ENCODE measurements at places on chromosomes 7 and 10.

GRCh38 chr10:47255866-47256265 lies 44.1 kb upstream of the GDF10 start:
- DNase-seq = no peak

DNA sequence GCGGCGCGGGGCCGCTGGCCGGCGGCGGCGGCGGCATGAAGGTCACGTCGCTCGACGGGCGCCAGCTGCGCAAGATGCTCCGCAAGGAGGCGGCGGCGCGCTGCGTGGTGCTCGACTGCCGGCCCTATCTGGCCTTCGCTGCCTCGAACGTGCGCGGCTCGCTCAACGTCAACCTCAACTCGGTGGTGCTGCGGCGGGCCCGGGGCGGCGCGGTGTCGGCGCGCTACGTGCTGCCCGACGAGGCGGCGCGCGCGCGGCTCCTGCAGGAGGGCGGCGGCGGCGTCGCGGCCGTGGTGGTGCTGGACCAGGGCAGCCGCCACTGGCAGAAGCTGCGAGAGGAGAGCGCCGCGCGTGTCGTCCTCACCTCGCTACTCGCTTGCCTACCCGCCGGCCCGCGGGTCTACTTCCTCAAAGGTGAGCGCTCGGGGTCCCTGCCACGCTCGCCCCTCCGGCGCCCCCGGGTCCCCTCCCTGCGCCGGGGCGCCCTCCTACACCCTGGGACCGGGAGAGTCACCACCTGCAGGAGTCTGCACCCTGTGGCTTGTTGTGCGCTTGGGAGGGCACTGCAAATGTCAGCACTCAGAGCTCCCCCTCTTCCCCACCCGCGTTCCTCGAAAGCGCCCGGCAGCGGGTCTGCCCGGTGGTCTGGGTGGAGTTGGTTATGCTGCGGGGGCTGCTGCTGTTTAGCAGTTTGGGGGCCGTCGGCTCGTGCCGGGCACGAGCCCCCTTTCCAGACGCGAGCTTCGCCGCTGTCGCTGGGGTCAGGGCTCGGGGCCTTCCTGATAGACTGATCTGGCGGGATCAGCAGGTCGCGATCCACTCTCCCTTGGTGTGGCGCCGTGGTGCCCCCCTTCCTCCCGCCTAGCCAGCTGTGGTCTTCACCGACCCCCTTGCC lies 627 bp downstream of the DUSP5 start:
- DNase-seq = no peak

GRCh38 chr7:44080118-44080517 lies 2.2 kb downstream of the POLM start:
- no peak for DNase-seq

- DNase-seq = no peak
These were observed 651 bp upstream of the ARPC1A start for GRCh38 chr7:99325001-99325493.

DNA sequence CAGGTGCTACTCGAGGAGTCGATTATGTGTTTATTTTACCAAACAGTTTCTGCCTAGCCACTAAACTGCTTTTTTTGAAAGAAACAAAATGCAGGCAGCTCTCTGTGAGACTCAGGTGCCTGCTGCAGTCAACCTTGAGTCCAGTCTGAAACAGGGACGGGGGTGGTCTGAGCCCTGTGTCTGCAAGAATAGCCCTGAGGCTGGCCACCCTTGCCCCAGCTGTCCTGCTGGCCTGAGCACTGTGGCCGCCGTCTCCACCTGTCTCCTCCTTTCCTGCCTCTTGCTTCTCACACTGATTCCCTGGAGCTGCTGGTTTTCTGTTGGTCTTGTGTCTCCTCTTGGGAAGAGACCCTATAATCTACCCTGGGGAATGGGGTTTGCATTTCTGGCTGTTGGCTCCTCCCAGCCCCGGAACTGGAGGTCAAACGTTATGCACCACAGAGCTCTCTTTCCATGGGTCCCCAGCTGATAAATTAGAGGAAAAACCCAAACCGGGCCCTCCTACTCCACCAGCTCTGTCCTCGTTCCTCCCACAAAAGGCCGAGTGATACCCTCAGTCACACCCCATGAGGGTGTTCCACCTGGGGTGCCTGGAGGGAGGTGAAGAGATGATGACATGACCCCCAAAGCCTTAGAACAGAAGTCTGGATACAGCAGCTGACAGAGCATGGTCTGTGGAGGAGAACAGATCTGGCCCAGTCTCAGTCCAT lies 15.0 kb upstream of the SLC18A3 start:
- DNase-seq = no peak

DNA sequence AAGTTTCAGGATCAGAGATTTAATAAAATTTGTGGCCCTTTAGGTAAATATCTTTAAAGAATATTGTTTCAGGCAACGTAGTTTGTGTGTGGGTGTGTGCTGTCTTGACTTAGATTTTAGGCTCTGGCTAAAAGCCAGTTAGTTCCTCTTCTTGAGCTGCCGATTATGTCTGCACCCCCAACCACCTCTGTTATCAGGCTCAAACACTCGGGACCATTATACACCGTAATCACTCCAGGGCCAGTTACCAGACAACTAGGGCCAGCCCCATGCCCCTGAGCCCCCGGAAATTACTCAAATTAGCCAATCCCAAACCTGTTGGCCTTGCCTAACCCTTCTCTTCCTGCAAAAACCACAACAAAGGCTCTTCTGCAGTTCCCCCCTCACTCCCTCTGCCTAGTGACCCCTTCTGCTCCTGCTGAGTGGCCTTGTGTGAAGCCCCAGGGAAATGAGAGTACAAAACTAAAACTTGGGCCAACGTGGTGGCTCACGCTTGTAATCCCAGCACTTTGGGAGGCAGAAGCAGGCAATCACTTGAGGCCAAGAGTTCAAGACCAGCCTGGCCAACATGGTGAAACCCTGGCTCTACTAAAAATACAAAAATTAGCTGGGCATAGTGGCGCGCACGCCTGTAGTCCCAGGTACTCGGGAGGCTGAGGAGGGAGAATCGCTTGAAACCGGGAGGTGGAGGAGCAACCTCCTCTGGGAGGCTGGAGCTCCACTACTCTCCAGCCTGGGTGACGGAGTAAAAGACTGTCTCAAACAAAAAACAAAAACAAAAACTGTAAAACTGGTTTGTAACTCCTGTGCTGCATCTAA lies 9.2 kb upstream of the HNRNPF start:
- no peak for DNase-seq

DNA sequence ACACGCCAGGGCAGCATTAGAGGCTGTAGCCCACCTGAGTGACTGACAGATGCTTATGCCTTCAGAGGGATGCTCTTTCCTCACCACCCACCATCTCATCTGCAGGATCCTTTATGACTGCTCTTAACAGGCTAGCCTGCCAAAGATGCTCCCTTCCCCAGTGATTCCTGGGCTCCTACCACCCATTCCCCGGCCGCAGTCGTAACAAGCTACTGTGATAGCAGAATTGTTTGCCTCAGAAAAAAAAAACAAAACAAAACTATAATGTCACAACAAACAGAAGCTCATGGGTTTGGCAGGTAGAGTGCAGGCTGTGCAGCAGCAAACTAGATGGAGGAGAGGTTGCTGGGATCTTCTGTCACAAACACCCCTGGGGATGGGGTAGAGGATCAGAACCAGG lies 343.9 kb upstream of the ZMIZ1 start:
- no peak for DNase-seq

- no peak for DNase-seq
These were observed 361.1 kb downstream of the GLRX3 start for GRCh38 chr10:130497056-130498010.

DNA sequence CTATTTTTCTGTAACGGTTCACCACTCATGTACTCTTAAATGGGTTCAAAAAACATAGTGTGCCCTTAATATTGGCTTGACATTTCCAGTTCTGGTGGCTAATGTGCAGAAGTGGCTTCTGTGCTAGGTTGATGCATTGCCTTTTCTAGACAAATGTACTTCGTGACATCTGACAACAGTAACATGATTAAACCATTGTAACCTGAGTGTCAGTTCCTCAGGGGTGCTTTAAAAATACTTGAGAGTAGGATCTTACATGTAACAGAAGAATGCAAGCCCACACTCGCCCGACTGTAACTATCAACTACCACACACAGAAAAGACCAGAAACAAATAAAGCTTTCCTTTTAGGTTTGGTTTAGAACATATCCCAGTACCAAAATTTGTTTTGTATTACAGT lies 393.4 kb upstream of the NFE2L3 start:
- DNase-seq = peak; percentile 55

GRCh38 chr10:5614155-5614721 lies 52.2 kb downstream of the ASB13 start:
- DNase-seq = no peak

DNA sequence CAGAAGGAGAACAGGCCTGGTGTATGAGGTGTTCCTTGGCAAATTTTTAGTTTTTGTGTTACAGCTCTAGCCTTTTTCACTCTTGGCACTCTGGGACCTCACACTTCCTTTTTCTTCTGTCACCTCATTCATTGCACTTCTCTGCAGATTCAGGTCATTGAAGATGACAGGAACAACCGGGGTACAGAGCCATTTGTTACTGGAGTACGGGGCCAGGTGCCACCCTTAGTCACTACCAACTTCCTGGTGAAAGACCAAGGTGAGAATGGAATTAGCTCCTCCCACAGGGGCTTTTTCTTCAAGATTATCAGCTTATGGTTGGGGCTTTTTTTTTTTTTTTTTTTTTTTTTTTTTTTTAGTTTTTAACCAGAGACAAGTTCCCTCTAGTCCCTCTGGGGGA lies 18.5 kb upstream of the CHCHD1 start:
- DNase-seq = no peak

- no peak for DNase-seq
These were observed 456 bp downstream of the PGAM2 start for GRCh38 chr7:44064791-44065430.

- no peak for DNase-seq
These were observed 2.6 kb upstream of the PPP1R3A start for GRCh38 chr7:113921363-113921762.

DNA sequence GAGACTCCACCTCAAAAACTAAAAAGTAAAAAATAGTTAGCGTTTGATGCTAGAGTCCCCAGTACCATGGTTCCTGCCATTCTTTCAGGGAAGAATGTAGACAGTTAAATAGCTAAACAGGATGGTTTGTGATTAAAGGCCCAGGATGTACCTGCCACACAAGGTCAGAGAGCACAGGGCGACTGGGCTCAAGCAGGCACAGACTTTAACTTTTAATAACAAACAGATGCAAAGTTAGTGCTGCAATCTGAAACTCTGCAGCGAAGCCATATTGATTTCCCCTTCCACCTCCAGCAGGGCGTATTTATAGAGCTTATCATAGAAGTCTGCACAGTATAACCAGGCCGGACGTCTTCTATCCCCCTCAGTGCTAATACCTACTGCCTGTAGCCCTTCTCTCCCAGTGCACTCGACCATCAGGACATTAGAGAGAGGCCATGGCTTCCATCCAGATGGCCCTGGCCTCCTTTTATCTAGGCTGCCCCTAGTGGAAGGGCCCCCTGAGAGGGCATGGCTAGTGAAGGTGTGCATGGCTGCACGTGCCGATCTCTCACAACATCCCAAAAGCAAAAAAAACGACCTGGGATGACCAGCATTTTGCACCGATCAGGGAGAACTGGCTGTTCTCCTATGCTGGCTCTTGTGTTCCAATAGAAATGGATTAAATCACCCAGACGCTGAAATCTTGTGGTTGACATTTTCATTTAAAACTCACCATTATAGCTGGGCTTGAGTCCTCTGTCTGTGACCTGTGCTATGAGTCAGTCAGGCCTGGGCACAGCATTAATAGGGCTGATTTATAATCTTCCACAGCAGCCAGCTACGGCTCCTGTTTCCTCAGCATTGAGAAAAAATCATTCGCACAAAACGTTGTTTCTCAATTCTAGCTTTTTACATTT lies 7.6 kb upstream of the BAG3 start:
- DNase-seq = no peak

GRCh38 chr10:8511026-8511425 lies 456.5 kb downstream of the GATA3 start:
- no peak for DNase-seq

DNA sequence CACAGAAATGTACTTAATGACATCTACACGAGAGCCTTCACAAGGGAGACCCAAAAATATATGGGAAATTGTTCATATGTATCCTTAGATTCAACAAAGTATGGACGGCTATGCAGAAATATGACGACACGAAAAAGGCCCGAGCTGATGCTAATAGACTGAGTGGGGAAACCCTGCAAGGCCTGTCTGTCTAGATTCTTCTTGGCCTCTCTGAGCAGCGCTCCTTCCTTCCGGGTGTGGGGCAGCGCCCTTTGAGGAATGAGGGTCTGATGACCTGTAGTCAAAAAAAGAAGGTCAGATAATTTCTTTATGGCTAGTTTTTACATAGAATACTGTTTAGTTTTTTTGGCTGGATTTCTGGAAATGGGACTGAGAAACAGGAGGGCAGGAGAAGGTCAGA lies 192.8 kb upstream of the AKR1E2 start:
- no peak for DNase-seq

DNA sequence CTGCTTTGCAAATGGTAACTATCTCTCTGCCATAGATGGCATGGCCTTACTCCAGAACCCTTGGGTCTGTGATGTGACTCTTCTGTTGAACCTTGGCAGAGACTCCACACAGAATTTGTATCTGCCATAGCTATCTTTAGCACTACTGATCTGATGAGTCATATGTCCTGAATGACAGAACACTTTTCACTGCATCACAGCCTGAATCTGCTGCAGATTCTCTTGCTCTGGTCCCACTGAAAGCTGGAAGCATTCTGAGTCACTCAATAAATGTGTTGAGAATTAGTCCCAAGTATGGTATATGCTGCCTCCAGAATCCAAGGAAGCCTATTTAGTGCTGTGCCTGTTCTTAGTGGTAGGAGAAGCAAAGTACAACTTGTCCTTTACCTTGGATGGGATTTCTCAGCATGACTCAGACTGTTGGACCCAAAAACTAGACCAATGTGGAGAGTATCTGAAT lies 39.5 kb upstream of the ANKRD1 start:
- DNase-seq = no peak

- DNase-seq = no peak
These were observed 275.8 kb downstream of the CACNA2D1 start for GRCh38 chr7:82167558-82168314.

DNA sequence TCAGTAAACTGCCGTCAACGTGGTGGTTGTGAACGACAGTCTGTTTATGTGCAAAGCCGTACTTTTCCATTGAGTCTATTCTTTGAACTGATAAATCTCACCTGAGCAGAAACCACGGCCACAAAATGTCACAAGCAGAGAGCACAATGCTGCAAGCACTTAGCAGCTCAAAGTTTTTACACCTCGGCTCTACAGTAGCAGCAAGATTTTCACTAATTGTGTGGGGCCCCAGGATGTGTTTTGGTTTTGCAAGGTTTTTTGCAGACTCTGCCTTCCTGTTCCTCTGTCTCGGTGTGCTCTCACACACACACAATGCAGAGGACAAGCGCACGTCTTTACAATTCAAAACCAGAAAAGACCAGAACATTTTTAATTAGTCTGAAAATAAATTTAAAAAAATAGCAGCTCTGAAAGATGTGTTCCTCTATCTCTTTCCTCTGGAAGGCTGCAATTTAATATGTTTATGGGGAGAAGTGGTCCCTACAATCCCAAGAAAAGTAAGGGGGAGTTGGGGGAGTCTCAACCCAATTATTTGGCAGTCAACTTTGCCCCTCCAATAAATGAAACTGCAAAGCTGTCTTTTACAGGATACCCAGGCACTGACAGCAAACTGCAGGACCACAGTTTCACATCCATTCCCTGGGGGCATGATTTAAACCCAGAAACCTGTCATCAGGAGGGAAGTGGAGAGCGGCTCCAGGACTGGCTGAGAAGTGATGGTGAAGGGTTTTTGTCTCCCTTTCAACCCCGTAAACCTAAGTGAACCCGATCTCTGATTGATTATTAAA lies 73.8 kb upstream of the SFMBT2 start:
- DNase-seq = no peak

- DNase-seq = no peak
These were observed 3.1 kb downstream of the FZD1 start for GRCh38 chr7:91267171-91267955.

Data from DMS 273 treated with DMSO at 0.1 percent for 48 hours (cell line).